ENCODE measurements at places on chromosomes 12 and 14.

- DNase-seq: peak; percentile 88
Observed at GRCh38 chr12:58877243-58877743, 43.0 kb downstream of the LRIG3 start.

- no peak for DNase-seq
Observed at GRCh38 chr14:93716746-93717667, 71.3 kb downstream of the PRIMA1 start.

GRCh38 chr12:13454991-13455777, 258.7 kb downstream of the EMP1 start:
- DNase-seq: no peak

DNA sequence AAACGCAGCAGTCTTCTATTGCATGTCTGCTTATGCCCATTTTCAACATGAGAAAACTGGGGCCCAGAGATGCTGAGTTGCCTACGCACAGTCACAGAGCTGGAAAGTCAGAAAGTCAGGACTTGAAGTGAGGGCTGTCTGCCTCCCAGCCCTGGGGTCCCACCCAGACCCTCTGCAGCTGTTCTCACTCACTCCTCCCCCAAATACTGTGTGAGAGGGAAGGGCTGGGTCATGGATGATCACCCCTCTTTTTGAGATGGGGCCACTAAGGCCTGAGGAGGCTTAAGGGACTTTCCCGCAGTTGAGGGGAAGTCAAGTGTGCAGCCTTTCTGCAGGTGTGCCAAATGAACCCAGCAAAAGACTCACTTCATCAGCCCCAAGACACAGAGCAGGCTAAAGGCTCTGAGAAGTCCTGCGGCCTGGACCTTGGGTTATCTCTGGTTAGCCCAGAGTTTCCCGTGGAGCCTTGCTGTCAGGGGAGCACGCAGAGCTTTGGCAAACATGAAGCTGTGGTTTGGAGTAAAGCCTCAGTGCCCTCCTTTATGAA, 18.7 kb downstream of the DTX1 start:
- DNase-seq: no peak

GRCh38 chr12:51075390-51075789, 8.0 kb downstream of the CSRNP2 start:
- DNase-seq: no peak

DNA sequence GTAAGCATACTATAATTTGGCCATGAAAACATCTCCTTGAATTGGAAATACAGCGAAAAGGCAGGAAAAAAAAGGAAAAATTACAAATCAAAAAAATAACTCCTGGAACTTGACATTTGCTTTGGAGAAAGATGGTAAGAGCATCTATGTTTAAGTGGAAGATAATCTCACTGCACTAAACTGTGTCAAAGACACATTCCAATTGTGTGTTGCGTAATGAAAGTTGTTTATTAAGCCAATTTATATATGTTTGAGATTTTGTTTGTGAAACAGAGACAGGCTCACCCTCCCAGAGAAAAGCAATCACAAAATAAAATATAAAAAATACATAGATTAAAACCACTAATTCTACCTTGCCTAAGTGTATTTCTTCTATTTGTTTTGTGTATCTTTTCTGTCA, 11.1 kb upstream of the ATXN7L3B start:
- no peak for DNase-seq
